Osteoblast (primary cell): ENCODE measurements at places on chromosomes 13 and 19. TPM values are rescaled to one million over a fixed set of nuclear protein-coding genes. Genes with fewer than 3 reads are reported as not detected.
A peak's percentile ranks its signal among the peaks of the same experiment; 100 is the strongest.

DNA sequence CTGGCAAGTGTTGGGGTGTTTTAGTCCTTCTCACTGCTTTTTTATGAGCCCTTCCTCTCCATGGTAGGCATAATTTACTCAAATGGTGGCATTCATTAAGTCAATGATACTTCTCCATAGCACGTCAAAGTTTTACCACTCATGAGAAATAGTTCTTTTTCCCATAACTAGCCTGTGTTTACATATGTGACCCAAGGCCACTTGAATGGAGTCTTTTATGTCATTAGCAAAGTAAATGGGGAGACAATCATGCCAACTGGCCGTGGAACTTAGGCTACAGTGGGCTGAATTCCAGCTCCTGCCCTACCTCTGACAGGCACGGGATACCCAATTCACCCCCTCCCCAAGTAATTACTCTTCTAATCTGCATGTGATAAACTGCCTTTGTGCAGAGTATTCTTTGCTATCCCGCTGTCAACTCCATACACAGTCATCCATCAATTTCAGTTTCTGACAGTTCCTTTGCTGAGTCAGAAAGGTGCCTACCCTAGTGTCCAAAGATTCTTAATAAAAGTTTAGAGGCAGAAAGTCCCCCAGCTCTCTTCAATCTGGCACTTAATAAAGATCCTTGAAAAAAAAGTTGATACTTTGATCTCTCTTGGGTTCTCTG is 16.9 kb downstream of the PROSER1 start:
- DNase-seq = no peak

DNA sequence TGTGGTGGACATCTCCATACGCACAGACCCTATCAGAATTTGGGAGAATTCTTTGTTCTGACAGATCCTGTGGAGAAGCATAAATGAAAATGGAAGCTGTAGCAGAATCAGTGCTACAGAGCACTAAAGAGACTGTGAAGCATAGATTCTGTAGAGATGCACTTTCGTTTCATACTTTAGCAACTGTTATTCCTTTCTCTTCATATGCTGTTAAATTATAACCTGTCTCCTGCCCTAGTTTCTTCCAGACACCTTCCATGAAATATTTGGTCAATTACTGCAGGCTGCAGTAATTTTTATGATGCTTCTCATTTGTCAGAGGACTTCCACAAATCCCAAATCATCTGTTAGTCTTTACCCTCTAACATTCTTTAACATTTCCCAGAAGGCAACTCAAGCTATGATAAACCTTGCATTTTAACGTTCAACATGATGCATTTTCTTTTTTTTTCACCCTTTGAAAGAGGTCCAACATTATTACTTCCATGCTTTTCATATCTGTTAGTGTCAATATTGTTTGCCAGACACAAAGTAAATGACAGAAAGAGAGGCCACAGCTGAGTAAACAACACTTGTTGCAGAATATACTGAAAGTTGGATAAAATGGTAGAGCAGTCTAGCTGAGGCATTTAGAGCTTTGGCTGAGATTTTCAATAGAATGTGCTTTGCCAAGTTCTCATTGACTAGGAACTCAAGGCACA is 412.7 kb downstream of the LMO7 start:
- no peak for DNase-seq

GRCh38 chr13:74090869-74091605 is 43.2 kb downstream of the KLF12 start:
- peak; percentile 55 for DNase-seq

DNA sequence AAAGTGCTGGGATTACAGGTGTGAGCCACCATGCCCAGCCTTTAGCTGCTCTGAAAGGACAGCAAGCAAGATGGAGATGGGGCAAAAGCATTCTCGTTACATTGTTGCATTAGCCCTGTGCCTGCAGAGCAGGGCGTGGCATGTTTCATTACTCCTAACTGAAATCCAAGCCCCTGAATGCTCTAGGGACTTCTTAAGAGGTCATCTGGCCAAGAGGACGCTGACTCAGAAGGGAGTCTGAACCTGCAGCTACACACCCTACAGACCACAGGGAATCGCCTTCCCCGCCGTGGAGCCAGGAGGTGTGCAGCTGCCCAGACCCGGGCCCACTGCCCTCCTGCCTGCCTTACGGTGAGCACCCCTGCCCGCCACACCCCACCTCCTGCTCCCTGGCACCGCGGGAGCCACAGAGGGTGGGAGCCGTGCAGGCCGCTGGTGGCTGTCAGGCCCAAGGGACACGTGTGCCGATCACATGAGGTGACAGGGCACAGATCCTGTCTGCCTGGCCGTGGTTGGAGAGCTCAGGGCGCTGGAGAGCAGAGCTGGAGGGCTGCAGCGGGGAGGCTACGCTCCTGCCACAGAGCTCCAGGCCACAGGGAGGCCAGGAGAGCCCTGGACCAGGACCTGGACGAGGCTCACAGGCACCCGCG is 27.2 kb downstream of the ADPRHL1 start:
- no peak for DNase-seq

GRCh38 chr19:6458695-6459261 is 814 bp downstream of the SLC25A23 start:
- peak; percentile 74 for DNase-seq

The FAM174C gene
- total RNA-seq = 21.8 and 25.0 TPM in 2 replicates

The PRRG2 gene
- total RNA-seq = under 0.01 and 0.29 TPM in 2 replicates

The COX7A1 gene
- 8.3 and 13.6 TPM in 2 replicates for total RNA-seq

The ZNF415 gene
- 7.6 and 11.2 TPM in 2 replicates for total RNA-seq
